ENCODE measurements at places on chromosomes 2 and 18.

GRCh38 chr2:210888035-210888434 lies 331.6 kb downstream of the CPS1 start:
- no peak for DNase-seq

- DNase-seq = no peak
Observed at GRCh38 chr2:26043862-26044696, 10.2 kb downstream of the RAB10 start.

- no peak for DNase-seq
Observed at GRCh38 chr18:56167366-56167765, 471.0 kb downstream of the TXNL1 start.

DNA sequence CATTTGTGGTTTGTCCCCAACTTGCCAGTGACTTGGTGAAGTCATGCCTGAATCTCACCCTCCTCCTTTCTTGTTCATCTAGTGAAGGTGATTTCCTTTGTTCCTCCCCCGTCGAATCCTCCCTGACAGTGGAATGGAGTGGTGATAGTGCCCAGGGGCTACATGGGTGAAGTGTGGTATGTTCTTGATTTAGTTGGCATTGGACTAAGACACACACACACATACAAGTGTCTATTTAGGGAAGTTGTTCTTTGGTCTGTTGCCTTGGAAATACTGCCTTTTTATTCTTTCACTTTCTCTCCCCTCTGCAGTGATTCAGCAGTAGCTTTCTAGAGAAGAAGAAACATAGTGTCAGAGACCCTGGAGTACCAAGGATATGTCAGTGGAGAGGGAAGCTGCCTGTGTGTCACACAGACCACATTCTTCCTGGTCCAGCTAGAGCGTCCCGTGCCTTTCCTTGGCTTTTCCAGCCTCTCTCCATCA lies 10.9 kb downstream of the INPP4A start:
- no peak for DNase-seq

GRCh38 chr2:187500585-187501359 lies 52.7 kb upstream of the CALCRL start:
- DNase-seq = peak; percentile 25

- no peak for DNase-seq
Observed at GRCh38 chr2:201467666-201468065, 16.1 kb downstream of the STRADB start.

- no peak for DNase-seq
Observed at GRCh38 chr2:144504218-144504641, 15.7 kb downstream of the ZEB2 start.

DNA sequence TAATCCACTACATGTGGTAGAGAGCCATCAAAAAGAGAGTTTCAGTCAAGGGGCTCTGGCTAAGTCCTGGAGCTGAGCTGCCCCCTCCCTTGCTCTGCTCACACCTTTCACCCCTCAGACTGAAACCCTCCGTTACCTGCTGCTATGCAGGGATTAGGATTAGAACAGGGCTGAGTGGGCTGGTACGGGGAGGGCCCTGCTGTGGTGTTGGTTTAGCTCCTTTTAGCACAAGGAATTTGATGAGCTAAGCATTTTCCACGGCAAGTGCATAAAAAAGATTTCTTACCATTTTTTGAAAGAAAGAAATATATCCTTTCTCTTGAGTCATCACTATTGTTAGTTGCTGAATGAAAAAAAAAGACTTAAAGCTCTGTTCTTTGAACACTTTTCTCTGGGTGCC lies 46.3 kb downstream of the TCF7L1 start:
- no peak for DNase-seq
